NCI-H1048 (cell line): ENCODE measurements at places on chromosomes 11 and 22.

GRCh38 chr11:126026579-126026978 is 36.1 kb downstream of the CDON start:
- no peak for DNase-seq

DNA sequence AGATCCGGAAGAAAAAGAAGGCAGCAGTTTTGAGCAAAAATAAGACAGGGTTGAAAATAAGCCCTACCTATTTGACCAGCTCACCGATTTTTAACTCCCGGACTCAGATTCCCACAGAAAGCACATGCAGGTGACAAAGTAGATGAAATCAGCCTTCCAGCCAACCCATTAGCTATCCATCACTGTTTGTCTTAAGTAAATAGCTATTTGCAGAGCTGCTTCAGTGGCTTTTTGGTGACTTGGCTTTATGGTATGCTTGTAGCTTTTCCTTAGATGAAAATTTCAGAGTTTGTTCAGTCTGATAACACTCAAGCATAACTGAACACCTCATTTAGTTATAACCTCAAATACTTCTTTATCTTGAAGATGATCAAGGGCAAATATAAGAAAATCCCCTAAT is 192.6 kb downstream of the HIPK3 start:
- DNase-seq: no peak

DNA sequence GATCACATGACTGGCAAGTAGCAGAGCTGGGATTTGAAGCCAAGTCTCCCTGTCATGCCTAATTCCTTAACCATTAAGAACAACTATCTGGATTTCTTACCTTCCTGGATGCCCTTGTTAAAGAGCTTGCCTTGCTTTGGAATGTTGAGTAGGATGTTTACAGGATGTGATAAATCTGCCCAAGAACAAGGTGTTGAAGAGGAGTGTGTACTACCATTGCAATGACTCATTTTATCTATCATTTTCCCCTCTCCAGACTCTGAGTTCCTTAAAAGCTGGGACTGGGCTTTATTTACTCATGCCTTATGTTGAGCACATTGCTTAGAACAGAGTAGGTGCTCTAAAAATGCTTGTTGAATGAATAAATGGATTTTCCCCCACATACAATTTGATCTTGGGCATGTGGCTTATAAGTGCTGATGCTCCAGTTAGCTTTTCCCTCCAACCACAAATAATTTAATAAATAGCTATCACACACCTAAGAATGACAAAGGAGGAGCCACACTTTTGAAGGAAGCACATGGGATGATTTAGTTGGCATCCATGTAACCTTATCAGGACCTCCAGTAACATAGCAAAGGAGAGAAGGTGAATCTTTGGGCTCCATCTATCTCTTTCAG is 268.6 kb upstream of the SESN3 start:
- DNase-seq: no peak

GRCh38 chr11:47997063-47998053 is 17.0 kb downstream of the PTPRJ start:
- no peak for DNase-seq

DNA sequence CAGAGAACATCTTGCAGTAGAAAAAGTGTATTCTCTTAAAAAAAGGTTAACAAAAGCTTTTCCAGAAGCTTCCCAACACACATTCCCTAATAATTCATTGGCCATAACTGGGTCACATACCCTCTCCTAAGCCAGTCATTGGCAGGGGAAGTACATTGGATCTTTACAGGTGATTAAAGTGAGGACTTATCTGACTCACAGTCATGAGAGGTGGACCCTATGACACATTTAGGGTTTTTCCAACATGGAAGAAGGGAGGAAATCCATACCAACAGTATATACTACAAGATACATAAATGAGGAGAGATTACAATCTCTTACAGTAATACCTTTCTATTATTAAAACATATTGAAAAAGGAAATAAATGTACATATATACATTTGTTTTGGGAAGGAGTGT is 72.2 kb downstream of the CCDC73 start:
- DNase-seq: no peak

- DNase-seq: peak; percentile 81
Observed at GRCh38 chr22:39152511-39153219, at the start of gene CBX7. TSS of gene CBX7 (minus strand) at chr22:39152680. CDS start at chr22:39152444, 236 bp downstream.

DNA sequence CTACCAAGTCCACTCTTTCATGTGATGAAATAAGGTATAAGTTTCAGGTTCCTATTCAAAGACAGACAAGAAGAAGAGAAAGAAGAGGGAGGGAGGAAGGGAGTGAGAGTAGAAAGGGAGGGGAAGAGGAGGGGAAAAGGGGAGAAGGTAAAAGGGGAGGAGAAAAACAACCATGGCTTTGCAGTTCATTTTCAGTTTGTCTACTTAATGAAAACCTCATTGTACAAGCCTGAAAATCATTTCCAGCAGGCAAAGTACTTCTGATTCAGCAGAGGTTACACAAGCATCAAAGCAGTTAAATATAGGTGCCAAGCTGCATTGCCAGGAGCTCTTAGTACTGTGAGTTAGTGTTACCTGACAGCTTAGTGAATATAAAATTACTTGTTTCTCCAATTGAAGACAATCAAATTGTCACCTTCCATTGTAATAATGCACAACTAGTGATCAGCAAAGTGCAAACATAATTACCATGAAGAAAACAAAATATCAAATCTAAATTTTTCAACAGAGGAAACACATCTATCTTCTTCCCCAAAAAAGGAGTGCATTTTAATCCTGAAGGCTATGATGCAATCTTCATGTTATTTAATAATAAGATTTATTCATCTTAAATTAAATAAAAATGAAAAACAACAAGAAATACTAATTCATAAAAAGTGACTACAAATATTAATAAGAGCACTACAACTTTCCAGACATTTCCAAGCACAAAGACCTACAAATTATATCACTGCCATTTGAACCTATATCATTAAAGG is 8.2 kb downstream of the SOX6 start:
- no peak for DNase-seq

- peak; percentile 61 for DNase-seq
Observed at GRCh38 chr22:29821291-29822016, 16.6 kb downstream of the ASCC2 start.

DNA sequence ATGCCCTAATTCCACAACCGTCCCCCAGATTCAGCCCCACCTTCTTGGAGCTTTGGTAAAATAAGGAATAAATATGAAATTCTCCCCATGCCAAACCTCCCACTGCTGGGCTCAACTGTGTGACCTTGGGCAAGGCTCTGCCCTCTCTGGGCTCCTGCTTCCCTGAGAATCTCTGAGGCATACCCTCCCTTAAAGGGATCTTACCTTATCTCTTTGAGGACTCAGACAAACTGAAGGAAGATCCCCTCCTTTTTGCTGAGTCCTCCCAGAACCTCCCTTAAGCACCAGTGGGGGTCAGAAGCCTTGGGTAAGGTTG is 2.7 kb downstream of the CD248 start:
- no peak for DNase-seq

DNA sequence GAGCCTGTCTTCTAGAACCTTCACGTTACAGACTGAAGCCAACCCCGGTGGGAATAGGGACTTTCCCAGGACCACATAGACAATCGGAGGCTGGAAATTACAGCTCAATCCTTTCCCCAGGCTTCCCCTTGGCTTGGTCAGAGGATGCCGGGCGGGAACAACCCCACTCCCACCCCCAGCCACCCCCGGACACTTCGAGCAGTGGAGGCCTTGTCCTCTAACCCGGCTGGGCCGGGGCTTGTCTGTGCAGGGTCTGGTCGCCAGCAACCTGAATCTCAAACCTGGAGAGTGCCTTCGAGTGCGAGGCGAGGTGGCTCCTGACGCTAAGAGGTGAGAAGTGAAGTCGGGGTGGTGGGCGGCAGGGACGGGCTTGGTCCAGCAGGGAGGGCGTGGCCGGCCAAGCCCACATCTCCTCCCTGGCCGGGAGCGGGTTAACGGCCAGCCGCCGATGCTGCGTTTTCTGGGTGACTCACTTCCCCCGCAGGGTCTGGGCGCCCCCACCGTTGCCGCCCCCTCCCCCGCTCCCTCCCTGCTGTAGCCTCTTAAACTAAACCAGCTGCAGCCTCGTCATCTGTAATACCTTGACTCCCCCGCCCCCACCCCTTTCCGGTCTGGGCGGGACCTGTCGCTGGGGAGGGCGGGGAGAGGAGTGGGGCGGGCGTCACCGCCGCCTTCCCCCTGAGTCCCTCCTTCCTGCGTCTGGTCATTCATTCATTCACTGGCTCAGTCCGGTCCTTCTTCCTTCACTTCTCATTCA is 1.5 kb downstream of the LGALS1 start:
- DNase-seq: peak; percentile 54
